Activated T-cell treated with anti-CD3 and anti-CD28 coated beads, Interleukin-2, amount 50 U/mL, for 72 hours (primary cell): ENCODE measurements at places on chromosomes 13 and 19.

- H3K4me3 ChIP-seq: no peak overlapping the region
- H3K4me1 ChIP-seq: no peaks in the 10 kb centered on the region
Measured at GRCh38 chr13:101390461-101390860, 25.8 kb downstream of the NALCN start.

DNA sequence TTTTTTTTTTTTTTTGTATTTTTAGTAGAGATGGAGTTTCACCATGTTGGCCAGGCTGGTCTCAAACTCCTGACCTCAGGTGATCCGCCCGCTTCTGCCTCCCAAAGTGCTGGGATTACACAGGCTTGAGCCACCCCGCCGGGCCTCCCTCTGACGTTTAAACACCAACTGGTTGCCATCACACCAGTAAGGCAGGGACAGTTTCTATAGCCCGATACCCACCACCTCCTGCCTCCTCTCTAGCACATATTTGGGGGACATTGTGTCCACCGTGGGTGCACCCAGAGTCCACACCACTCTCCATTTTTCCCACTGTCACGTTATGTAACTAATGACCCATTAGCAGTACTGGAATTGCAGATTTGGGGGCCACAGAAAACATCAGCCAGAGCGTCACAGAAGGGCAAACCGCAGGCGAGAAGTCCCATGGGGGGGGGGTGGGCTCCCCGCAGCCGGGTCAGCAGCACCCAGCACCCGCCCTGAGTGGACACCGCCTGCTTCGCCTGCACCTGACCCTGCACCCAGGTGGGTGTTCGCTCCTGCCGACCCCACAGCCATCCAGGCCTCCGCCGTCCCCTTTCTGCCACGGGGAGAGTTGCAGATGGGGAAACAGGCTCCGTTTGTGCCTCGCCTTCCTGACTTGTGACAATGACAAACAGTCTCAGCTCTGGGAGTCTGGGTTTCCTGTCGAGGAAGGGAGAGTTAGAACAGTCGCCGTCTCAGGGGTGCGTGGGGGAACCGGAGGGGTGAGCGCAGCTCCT is 3.6 kb downstream of the ONECUT3 start:
- no peak overlapping the region for H3K27ac ChIP-seq
- DNase-seq: no peak
- no peaks in the 10 kb centered on the region for H3K36me3 ChIP-seq
- peaks cover 69% of the 10 kb centered on the region for H3K27me3 ChIP-seq

GRCh38 chr19:925087-925525 is 729 bp upstream of the ARID3A start:
- H3K27me3 ChIP-seq: no peaks in the 10 kb centered on the region
- no peaks in the 10 kb centered on the region for H3K36me3 ChIP-seq
- peaks cover 16% of the 10 kb centered on the region for H3K4me1 ChIP-seq
- H3K27ac ChIP-seq: no peak overlapping the region
- peak; percentile 81 for DNase-seq
- peak overlapping the region; percentile 83 for H3K4me3 ChIP-seq

DNA sequence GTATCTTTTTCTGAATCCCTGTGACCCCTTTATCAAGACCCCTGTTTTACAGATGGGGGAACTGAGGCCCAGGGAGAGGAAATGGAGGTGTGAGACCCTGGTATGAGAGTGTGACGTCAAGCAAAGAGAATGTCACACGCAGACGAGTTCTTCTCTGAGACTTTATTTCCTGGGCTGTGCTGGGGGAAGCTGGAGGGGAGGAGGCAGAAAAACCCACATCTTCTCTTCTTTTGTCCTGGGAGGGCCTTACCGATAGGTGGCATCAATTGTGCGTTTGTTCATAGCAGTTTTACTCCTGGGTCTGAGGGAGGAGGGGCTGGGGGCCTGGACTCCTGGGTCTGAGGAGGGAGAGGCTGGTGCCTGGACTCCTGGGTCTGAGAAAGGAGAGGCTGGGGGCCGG is 4.9 kb upstream of the KLK15 start:
- no peak overlapping the region for H3K27ac ChIP-seq
- peaks cover 22% of the 10 kb centered on the region for H3K4me1 ChIP-seq
- H3K27me3 ChIP-seq: peaks cover 55% of the 10 kb centered on the region
- H3K4me3 ChIP-seq: no peak overlapping the region
- no peak for DNase-seq

DNA sequence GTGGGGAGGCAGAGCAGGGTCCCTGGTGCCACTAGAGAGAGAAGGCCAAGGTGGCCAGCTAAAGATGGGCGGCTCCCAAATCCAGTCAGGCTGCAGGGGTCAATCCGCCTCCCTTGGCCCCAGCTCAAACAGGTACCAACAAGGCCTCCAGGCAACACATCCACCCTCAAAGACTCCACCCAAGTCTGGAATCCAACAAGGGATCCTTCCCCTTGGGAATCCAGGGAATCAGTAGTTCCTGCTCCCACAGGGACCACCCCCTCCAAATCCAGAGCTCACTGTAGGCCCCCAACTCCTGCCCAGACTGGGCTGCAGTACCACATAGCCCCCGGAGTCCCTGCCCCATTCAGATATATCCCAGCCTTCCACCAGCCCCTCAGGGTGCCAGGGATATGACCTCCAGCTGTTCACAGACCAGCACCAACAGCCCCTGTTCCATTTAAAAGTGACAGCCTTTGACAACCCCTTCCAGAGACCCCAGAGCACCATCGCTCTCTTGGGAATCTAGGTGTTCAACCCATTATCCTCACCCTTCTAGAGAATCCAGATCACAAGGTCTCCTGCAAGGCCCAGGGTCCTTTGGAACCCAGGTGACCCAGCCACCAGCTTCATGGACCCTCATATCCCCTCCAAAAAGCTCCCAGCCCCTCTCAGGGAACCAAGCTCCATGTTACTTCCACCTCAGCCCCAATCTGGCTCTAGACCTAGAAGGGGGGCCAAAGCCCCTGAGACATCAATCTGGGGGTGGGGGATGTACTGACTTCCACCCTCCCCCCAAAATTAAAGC is 3.2 kb downstream of the ERF start:
- H3K36me3 ChIP-seq: peaks cover 3% of the 10 kb centered on the region
- no peak for DNase-seq
- peak overlapping the region; percentile 89 for H3K27ac ChIP-seq
- peaks cover 48% of the 10 kb centered on the region for H3K4me1 ChIP-seq
- peak overlapping the region; percentile 91 for H3K4me3 ChIP-seq

GRCh38 chr19:10189616-10190015 is 5.1 kb downstream of the DNMT1 start:
- peak; percentile 58 for DNase-seq
- H3K4me3 ChIP-seq: peak overlapping the region; percentile 59
- H3K27me3 ChIP-seq: no peaks in the 10 kb centered on the region
- H3K4me1 ChIP-seq: peaks cover 62% of the 10 kb centered on the region
